Central memory CD4-positive, alpha-beta T cell (primary cell): ENCODE measurements at places on chromosomes 2 and 18.

GRCh38 chr2:176103194-176103593, 3.6 kb downstream of the HOXD12 start:
- DNase-seq, result no peak

DNA sequence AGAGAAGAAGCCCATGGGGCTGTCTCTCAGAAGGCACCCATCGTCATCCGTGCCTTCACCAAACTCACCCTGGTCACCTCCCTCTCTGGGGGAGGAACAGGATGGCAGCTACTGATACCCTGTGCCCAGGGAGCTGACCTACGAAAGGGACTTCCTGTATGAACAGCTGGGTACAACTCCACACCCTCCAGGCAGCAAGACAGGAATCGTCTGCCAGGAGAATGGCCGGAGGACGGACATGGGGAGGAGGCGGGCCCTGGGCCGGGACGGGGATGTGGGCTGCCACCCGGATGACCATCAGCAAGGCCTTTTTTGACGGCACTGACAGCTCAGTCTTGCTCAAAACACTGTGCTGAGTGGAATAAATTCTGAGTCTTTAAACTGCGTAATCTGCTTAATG, 243.6 kb downstream of the HDAC4 start:
- no peak for DNase-seq

DNA sequence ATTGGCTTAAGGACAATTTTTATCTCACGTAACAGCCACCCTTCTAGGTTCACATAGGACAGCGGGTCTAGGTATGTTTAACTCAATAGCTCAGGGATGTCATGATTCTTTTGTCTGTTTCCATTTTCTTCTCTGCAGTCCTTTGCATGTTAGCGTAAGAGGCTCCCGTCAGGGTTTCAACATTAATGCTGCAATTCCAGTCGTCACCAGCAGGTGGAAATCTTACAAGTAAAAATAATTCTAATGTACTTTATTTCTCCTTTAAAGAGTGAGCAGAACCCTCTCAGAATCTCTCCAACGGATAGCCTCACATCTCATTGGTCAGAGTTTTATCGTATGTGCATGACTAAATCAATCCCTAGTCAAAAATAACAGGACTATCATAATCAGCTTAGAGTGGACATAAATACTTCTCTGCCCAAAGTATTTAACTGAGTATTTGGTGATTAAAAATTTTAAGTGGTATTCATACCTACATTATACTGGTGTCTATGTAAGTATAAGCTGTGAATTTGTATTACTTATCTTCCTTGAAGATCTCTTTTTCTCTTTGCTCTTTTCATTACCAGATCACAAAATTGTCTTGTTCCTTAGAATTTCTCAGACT, 487.2 kb upstream of the GCFC2 start:
- no peak for DNase-seq

DNA sequence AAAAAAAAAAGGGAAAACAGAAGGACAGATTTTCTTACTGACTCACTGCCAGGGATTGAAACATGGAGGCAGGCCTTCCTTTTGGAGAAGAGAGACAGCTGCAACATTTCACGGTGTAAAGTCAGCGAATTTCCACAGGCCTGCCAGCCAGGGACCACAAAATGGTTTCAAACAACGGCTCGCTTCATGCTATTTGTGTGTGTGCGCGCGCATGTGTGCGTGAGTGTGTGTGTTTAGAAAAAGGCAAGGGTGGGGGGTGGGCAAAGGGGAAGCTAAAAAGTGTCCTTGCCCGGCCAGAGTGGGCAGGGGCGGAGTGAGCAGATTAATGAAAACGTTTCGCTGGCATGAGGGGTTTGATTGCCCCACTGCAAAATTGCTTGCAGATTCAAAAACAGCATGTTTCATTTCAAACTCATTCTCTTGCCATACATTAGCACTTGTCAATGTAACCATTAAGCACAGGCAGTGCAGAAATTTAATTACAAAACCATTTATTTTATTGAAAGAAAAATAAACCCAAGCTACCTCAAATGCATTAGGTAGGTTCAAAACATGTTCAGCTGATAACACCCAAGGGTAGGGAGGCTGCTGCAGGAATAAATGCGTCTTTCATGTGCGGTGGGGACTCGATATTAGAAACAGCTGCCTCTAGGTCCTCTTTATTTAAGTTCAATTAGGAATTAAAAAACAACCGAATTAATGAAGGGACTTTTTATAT, 182.1 kb upstream of the SIX2 start:
- no peak for DNase-seq

DNA sequence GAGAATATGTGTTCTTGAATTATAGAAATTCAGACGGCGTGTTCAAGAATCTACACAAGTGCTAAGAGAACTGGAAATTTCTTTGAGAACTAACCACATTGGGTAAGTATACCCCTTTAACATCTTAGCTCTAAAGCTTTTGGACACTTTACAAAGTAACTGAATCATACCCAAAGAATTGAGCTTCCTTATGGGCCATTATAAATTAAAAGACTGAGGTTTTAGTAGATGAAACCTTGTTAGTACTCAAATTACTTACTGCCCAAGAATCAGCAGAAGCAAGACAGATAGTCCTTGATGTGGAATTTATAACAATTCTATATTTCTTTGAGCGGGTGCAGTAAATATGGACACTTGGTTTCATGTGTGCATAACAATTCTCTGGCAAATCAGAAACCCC, 168.3 kb downstream of the PRPF40A start:
- no peak for DNase-seq

DNA sequence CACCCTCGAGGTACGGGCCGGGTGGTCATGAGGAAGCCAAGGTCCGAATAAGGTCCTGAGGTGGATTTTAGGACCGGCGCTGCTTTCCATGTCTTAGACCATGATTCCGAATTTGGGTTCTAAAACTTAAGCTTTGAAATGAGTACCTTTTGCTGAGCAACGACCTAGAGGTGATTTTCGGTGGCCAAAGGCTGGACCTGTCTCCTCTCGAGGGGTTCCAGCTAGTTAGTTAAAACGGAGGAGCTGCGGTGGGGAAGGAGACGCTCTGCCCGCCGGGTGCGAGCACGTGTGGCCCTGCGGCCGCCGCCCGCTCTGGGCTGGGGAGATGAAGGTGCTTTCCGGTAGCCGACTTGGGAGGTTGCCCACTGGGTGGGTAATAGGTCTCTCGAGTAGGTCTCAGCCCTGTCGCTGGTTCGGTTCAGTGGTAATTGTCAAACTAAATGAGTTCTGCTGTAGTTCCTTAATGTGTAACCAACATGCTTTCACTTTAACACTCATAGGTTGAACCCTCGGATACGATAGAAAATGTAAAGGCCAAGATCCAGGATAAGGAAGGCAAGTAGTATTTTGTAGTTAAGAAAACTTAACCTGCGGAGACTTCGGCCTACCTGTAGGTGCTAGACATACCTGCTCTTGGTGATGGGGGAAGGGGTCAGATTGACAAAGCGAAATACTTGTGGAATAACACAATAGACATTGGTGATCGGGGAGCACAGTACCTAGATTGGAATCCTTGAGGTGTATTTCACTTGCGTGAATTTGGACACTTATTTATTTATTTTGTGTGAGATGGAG, 572 bp downstream of the RPS27A start:
- peak; percentile 67 for DNase-seq

DNA sequence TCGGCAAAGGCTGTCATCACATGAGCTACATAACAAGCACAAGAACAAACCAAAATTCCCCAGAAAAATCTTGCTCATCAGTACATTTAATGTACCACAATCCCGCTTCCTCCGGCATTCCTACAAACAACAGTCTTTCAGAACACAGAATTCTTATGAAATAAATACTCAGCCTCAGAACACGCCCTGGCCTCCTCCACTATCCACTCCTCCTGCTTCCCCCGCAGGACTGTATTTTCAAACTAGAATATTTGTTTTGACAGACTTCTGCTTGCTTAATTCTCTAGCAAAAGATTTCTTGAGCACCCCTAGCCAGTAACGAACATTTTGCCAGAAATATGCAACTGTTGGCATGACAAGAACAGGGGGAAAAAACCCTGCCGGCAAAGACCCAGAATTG, 131.2 kb downstream of the THADA start:
- DNase-seq, result no peak

- no peak for DNase-seq
These were observed 167.2 kb upstream of the REV1 start for GRCh38 chr2:99656994-99657393.

- no peak for DNase-seq
These were observed 191.3 kb downstream of the RPRM start for GRCh38 chr2:153287109-153287801.

GRCh38 chr2:77418537-77418936, 103.6 kb downstream of the LRRTM4 start:
- DNase-seq, result no peak

GRCh38 chr2:132677661-132678060, 7.7 kb upstream of the LYPD1 start:
- no peak for DNase-seq

DNA sequence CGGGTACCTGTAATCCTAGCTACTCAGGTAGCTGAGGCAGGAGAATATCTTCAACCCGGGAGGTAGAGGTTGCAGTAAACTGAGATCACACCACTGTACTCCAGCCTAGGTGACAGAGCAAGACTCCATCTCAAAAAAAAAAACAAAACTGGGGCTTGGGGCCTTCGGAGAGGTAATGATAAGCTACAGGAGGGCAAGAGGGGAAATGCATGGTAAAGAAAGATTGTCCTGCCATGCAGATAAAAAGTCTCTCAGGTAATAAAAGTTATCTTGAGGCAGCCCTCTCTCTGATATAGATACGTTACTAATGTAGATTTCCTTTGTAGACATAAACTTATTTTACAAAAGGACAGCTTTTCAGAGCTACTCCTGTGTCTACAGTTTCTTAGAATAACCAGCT, 3.7 kb upstream of the RAB1A start:
- DNase-seq, result no peak

DNA sequence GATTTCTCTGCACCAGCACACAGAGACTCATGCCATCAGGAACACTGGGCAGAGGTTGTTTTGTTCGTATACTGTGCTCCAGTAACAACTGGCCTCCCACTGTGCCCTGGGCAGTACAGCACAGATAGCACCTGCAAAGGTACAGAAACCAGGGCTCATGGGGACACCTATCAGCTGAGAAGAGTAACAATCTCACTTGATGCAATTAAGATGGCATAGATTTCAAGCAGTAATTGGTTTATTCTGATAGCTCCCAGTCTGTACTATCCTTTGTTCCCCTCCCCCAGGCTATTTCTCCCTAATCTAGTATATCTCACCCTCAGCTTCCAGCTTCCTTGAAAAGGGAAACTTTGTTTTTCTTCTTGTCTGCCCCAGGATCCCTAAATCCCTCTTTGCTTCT, 343.9 kb upstream of the MMADHC start:
- DNase-seq, result no peak

- DNase-seq, result no peak
These were observed 19.8 kb downstream of the NEMP2 start for GRCh38 chr2:190514676-190515075.

DNA sequence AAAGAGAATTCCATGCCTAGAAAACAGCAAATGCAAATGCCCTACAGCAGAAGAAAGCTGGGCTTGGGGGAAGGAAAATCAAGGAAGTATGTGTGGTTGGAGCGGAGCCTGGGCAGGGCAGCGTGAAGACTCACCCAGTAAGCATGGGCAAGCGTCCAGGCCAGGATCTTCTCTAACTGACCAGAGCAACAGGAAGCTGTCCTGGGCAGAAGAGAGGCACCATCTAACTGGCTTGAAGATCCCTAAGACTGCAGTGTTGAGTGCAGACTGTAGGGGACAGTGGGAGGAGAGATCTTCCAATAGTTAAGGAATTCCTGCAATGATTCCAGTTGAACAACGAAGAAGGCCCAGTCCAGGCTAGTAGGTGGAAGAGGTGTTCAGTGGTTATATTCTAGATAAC, 57.9 kb downstream of the NXPH2 start:
- DNase-seq, result no peak

DNA sequence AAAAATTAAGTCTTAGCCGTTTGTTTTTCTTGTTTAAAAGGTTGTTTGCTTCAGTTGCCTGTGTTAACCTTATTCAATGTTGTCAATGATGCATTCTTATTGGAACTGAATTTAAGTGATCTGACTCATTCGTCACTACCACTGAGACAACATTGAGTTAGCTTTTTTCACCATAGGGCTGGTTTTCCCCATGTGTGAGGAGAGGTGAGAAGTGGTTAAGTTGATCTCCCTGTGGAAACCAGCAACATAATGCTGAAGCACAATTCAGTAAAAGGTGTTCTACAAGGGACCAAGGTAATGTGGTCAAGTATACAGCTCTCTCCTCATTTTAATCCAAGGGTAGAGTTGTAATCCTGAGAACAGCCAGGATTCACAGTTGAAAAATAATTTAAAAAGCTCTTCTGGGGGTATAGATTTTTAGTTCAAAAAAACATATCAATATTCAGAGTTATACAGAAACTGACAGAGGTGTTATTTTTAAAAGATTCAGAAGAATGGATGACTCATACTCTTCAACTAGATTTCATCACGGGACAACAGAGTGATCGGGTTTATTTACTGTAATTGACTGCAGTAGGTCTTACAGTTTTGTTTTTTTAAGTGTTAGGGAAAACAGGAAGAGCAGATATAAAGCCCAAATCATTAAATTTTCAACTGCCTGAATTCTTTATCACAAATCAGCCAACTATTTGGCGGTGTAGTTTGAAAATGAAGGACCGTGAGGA, 12.6 kb downstream of the NOP58 start:
- DNase-seq, result no peak

DNA sequence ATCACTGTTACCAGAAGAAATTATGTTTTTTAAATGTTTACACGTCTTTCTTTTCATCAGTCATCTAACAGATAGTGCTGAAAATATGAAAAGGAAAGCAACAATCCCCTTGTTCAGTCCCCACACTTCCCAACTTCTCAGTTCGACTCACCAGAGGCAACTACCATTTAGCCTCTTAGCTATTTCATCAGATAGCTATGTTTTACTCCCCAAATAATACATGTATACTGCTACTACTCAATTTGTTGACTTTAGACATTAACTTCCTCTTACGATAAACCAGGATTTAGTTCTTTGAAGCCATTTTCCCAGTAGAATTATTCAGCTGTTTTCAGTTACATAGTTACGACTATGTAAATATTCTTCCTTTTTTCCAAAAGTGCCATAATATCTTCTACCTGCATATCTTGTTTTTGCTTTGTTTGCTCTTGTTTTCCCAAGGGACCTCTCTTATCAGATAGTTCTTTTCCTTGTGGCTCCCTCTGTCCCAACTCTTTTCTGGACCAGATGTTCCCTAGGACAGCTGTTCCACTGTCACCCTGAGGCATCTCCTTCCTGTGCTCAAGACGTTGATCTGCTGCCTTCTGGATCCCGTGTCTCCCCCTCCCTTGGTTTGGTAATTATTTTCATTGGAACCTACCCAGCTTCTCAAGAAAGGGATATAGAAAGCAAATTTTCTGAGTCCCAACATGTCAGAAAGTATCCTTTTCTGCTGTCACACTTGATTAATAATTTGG, 289.3 kb upstream of the TANK start:
- DNase-seq, result no peak

GRCh38 chr18:26813043-26813442, 52.5 kb downstream of the AQP4 start:
- no peak for DNase-seq

GRCh38 chr2:73156539-73157124, 43.9 kb upstream of the RAB11FIP5 start:
- no peak for DNase-seq

GRCh38 chr18:50045126-50045525, 149.8 kb downstream of the MYO5B start:
- no peak for DNase-seq
